ENCODE measurements at places on chromosomes 4 and X.

- DNase-seq = peak; percentile 39
Measured at GRCh38 chr4:60201052-60201673, 999.0 kb upstream of the ADGRL3 start.

GRCh38 chrX:47143894-47144625 is 442 bp downstream of the NDUFB11 start:
- peak; percentile 51 for DNase-seq

- DNase-seq = no peak
Measured at GRCh38 chr4:99468889-99469288, 33.7 kb upstream of the ADH7 start.

GRCh38 chrX:7147413-7147977 is at the start of gene STS:
STS (plus strand) TSS chrX:7147712; CDS start chrX:7253200, 105,488 bp downstream.
- DNase-seq = peak; percentile 58

- DNase-seq = no peak
Measured at GRCh38 chr4:123606336-123606735, 209.7 kb downstream of the SPRY1 start.

DNA sequence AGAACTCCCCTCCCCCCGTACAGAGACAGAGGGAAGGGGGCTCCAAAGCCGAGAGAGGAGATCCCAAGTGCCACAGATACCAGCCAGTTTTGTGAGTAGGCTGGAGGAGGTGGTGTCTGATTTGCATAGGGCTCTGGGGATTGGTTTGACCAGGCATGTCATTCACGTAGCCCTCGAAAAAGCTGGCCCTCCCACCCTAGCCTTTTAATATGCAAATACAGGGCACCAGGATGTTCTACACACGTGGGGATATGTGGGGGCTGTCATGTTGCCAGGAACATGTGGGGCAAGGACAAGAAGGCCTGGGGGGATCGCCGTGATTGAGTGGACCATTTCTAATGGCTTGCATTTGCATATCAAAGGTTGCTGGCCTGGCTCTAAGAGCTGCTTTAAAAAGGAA is 272.9 kb downstream of the PPP1R2C start:
- no peak for DNase-seq

- no peak for DNase-seq
Measured at GRCh38 chrX:65750674-65751469, 83.4 kb downstream of the MSN start.

DNA sequence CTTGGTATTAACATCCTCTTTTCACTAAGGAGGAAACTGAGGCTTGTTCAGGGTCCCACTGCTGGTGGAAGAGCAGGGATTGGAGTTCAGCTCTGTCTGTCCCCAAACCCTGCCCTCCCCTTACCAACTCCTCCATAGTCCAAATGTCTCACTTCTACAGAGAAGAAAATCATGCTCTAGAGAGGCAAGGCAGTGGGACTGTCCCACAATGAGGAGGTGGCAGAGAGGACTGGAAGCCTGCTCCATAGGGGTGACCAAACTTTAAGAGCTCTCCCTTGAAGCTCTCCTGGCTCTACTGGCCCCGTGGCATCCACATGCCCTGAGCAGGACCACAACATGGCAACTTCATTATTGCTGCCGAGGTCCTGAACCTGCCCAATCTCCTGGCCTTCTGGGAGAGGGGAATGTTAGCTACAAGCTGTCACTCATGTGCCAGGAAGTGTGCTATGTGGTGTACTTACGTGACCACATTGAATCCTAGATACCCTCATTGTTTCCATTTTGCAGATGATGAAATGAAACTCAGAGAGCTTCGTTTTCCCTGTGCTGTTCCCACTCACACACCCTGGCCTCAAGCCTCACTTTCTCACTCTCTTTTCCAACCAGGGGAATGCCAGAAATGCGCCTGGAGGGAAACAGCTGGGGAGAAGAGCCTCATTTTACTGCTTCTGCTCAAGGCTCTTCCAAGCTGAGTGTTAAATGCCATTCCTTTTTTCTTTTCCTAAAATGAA is 71.5 kb downstream of the ANAPC4 start:
- DNase-seq = no peak

GRCh38 chr4:176902710-176903323 is 110.1 kb upstream of the VEGFC start:
- DNase-seq = no peak

- DNase-seq = no peak
Measured at GRCh38 chrX:41066969-41067368, 18.3 kb upstream of the USP9X start.

- no peak for DNase-seq
Measured at GRCh38 chr4:137274404-137274803, 257.9 kb downstream of the PCDH18 start.

GRCh38 chr4:83205760-83206159 is 78.8 kb downstream of the COQ2 start:
- DNase-seq = no peak

DNA sequence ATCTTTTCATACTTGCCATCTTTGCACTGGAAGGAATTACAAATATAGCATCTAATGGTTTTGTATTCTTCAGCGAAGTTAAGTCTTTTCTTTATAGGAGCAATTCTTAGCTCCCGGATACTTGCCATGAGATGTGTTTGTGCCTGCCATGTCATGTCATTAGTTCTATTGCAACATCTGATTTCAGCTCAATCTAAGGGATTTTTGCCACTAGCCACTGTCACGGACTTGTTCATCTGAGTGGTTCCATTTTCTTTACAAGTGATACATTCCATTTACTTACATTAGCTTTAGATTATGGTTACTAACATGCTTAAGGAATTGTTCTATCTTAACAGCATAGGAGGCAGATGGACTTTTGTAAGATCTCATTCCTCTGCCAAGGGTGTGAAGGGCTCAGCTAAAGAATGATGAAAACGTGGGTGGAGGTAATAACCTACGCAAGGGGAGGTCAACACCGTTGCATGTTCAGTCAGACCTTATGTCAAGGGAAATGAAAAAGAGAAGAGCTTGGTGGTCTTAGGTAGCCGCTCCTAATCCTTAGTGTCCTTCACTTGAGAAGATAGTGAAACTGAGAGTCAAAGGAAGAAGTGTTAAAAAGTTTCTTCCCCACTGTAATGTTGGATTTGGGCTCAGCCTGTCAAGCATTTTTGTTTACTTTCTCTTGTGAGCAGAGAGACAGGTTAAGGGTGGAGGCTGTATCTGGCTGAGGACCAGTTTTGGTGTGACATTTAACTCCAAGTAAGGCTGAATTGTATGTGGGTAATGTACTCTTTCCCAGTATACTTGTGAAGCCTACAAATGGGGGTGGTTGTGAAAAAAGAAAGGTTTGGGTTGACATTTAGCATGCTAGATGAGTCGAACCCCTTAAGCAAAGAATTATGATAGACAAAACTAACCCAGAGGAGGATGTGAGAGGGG is 3.6 kb upstream of the KLHL2 start:
- no peak for DNase-seq

DNA sequence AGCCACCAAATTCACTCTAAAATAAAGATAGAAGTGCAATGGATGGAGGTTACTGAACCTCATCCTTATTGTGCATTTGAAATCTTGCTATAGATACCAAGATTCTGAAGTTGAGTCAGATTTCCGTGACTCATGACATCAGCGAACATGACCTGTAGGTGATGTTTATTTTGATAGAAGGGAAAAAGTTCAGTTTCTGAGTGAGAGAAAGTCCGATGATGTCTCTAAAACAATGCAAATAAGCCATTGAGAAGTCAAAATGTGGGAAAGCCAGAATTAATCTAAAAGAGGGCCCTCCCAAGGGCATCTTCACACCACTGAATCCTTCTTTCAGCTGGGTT is 20.0 kb downstream of the PHOX2B start:
- no peak for DNase-seq

DNA sequence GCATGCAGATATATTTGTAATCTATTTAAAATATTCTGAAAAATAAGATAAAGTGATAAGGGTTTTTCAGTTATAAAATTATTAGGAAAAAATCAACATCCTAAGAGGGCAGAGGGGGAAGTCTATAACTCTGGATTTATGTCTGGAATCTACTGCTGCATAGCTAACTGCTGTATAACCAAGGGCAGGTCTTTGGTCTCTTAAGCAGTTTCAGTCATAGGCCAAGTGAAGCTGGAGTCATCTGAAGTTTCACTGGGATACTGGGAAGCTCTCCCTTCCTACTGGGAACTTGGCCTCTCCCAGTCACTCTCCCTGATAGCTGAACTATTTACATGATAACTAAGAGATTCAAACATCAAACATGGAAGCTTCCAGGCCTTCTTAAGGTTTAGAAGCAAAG is 1409.9 kb upstream of the PCDH7 start:
- no peak for DNase-seq

- DNase-seq = no peak
Measured at GRCh38 chr4:30768277-30768676, 48.1 kb downstream of the PCDH7 start.

- DNase-seq = no peak
Measured at GRCh38 chrX:71222929-71223328, at the start of gene GJB1. GJB1 (plus strand) TSS chrX:71223224; CDS start chrX:71223708, 484 bp downstream.

GRCh38 chr4:81757691-81758090 is 286.0 kb upstream of the RASGEF1B start:
- no peak for DNase-seq

- peak; percentile 73 for DNase-seq
Measured at GRCh38 chr4:108018040-108018883, 28.6 kb downstream of the HADH start.

DNA sequence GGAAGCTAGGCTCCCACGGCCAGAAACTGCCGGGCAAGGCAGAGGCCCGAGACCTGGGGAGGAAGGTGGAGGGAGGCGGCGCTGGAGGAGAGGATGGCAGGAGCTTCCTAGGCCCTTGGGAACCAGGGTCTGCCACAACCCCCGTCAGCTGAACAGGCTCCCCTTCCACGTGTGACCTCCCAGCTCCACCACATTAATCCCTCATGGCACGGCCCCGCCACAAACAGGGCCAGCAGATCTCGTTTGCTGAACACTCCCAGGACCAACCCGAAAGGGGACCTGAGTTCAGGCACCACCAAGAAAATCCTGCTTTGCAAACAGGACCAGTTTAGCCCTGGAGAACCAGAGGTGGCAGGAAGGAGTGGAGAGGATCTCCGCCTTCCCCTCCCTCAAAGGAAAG is 62.7 kb downstream of the FHDC1 start:
- no peak for DNase-seq

GRCh38 chrX:123909523-123909922 is 49.7 kb downstream of the XIAP start:
- no peak for DNase-seq

DNA sequence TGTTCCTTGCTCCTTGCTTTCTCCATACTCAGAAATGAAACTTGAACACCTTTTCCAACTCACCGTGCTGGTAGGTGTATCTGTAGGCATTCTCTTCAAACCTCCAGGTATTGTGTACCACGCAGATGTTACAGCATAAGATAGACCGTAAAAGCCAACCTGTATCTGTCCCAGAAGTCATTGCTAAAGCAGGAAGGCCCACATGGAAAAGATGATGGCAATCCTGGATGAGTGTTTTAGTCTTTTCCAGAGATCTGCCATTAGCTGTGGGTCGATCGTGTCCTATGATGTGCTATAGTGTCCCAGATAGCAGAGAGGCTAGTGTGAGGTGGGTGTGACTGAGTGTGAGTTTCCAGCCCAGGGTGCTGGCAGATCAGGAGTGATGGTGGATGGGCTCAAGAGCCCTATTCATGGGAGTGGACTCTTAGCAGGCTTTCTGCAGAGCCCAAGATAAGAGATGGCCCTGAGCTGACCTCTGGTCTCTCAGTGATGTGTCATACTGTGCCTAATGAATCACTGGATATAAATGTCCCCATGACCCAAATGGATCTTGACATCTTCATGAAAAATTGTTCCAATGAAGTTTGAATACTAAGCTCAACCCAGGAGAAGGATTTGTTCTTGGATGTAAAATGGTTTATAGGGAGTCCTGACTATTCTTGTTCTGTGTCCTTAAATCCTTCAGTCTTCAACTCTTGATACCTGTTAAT is 69.1 kb upstream of the WDR1 start:
- DNase-seq = no peak

All from lower lobe of right lung (tissue), 2 donors.